ENCODE measurements at places on chromosomes 7 and 10. TPM values are rescaled to one million over a fixed set of nuclear protein-coding genes. Genes with fewer than 3 reads are reported as not detected.

- DNase-seq: peak; percentile 65
Observed at GRCh38 chr10:112700215-112700671, 249.8 kb upstream of the TCF7L2 start.

GRCh38 chr10:77004917-77005564, 632.6 kb downstream of the KCNMA1 start:
- DNase-seq: peak; percentile 91

DNA sequence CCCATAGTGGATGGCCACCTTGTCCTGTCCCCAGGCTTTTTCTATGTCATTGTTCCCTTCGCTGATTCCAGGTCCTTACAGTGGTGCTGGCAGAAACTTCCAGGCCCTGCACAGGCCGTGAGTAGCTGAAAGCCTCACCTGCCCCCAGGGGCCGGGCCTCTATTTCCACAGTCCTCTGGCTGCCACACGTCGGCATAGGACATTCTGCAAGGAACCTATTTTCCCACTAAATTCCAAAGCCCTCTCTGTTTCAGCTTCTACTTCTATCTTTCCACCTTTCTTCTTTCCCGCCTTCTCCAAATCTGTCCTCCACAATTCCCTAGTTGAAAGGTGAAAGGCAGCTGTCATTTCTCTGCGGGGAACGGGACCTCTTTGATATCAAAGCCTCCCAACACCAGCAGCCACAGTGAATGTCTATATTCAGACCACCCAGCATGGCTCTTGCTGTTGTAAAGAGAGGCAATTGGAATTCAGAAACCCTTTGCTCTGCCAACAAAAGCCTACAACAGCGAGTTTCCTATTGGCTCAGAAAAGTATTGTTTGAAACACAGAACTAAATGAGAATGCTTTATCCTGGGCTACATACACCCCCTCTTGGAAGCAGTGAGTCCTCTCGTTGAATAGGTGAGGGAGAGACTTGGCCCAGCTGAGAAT, 607.7 kb downstream of the GALNT17 start:
- no peak for DNase-seq

The GPR15LG gene
- not detected for total RNA-seq

All from fibroblast of the aortic adventitia (primary cell).